ENCODE measurements at places on chromosomes 6 and 20.

GRCh38 chr6:44735630-44735963 is 348.1 kb downstream of the CDC5L start:
- DNase-seq, result no peak

GRCh38 chr6:142521791-142522190 is 220.0 kb downstream of the ADGRG6 start:
- DNase-seq, result no peak

DNA sequence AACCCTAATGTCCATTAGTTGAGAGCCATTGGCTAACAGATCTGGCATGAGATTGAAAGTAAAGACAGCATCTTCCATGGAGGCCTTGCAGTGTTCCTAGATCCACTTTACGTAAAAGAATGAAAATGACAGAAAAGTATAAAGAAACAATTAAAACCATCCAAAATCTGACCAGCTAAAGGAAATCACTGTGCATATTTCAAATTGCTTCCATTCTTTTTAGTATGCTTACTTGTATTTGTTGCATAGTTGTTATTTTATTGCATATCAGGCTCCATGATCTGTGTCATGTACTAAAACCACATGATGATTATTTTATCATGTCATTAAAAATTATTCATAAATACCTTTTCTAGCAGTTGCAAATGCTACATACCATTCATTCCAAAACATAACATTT is 67.9 kb downstream of the GCLC start:
- no peak for DNase-seq

GRCh38 chr20:45174434-45175364 is at the start of gene PI3:
Gene PI3 (plus strand): TSS chr20:45174902. CDS start chr20:45174923, 21 bp downstream.
- no peak for DNase-seq

GRCh38 chr6:64050590-64050989 is 415.0 kb downstream of the PHF3 start:
- no peak for DNase-seq

GRCh38 chr20:18527836-18528235 is 20.1 kb downstream of the SEC23B start:
- DNase-seq, result no peak

DNA sequence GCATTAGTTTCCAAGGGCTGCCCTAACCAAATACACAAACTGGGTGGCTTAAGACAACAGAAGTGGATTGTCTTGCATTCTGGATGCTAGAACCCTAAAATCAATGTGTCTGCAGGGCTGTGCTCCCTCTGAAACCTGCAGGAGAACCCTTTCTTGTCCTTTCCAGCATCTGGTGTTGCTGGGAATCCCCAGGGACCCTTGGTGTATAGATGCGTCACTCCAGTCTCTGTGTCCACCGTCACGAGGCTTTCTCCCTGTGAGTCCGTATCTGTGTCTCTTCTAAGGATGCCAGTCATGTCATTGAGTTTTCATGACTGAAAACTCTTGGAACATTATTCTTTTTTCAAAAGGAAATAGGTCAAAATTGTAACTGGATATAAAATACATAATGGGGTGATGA is 142.9 kb downstream of the RNASET2 start:
- DNase-seq, result no peak

DNA sequence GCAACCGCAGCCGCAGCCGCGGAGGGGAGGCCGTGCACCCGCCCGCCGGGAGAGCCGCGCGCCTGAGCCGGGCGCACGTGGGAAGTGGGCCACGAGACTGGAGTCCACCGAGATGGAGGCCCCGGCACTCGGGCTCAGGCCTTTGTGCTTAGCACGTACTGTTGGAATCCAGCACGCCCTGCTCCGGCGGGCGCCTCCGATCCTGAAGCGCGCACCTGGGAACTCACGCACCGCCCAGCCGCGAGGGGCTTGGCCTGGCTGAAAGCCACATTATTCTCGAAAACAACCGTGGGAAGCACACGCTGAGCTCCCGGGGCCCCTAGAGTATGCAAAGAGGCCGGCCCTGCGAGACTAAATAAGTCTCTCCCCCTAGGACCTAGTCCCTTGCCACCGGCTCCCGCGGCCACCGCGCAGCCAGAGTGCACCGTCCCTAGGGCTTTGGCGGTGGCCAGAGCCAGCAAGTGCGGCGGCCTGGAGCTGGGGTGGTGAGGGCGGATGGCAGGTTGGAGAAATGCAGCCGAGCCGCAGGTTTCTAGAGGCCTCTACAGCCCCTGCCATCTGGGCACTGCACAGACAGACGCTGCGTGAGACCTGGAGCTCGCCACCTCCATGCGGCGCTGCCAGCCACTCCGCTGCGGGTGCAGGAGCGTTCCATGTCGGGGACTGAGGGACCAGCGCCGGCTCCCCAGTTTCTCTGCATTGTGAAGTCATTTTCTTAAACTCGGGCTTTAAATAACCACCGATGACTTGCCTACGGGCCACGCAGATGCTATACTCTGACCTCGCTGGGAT is 42.0 kb upstream of the LY86 start:
- no peak for DNase-seq

GRCh38 chr6:15387118-15387517 is 141.2 kb downstream of the JARID2 start:
- DNase-seq, result no peak

- DNase-seq, result no peak
These were observed 10.2 kb downstream of the SRSF3 start for GRCh38 chr6:36604090-36605060.

- DNase-seq, result no peak
These were observed 14.8 kb upstream of the CD164 start for GRCh38 chr6:109397020-109397419.

DNA sequence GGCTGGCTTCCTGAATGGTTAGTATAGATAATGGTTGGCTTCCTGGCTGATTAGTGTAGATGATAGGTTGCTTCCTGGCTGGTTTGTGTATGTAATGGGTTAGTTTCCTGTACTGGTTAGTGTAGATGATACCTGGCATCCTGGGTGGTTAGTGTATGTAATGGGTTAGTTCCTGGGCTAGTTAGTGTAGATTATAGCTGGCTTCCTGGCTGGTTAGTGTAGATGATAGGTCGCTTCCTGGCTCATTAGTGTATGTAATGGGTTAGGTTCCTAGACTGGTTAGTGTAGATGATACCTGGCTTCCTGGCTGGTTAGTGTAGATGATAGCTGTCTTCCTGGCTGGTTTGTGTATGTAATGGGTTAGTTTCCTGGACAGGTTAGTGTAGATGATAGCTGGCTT is 200.3 kb downstream of the TAF4 start:
- no peak for DNase-seq

DNA sequence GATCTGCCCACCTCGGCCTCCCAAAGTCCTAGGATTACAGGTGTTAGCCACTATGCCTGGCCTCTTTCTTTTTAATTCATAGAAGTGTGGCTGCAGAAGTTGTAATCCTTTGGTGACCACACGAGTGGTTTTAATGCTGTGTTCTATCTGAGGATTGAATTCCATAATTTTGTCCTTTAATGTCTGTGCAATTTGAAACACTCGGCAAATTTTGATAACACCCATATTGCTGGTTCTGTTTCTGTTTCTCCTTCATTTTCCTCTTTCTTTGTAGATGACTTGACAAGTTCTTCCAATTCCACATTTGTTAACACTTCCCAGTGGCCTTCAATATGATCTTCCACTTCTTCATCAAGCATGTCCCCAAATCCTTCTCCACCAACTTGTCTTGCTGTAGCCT is 2.8 kb upstream of the CHMP4B start:
- no peak for DNase-seq

DNA sequence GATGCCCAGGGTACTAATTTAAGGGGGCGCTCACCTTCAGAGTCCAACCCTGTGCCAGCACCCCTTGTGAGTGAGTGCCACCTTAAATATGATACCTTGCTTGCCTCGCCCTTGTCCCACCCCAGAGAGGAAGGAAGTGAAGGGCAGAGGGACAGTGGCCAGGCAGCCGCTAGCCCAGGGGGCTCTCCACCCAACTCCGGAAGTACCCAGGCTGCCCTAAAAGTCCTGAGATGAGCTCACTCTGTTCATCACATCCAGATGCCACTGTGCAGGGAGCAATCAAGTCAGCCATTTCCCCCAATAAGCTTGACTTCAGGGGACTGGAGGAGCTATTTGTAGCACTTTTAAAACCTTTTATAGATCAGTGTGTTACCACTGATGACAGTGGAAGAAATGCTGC is 25.0 kb upstream of the STX16 start:
- DNase-seq, result no peak

- no peak for DNase-seq
These were observed 50.0 kb upstream of the PTPN1 start for GRCh38 chr20:50460115-50460607.

- DNase-seq, result no peak
These were observed 4.1 kb upstream of the SPAG4 start for GRCh38 chr20:35611482-35611881.

- DNase-seq, result peak; percentile 27
These were observed 40.3 kb upstream of the AHI1 start for GRCh38 chr6:135537741-135538301.

DNA sequence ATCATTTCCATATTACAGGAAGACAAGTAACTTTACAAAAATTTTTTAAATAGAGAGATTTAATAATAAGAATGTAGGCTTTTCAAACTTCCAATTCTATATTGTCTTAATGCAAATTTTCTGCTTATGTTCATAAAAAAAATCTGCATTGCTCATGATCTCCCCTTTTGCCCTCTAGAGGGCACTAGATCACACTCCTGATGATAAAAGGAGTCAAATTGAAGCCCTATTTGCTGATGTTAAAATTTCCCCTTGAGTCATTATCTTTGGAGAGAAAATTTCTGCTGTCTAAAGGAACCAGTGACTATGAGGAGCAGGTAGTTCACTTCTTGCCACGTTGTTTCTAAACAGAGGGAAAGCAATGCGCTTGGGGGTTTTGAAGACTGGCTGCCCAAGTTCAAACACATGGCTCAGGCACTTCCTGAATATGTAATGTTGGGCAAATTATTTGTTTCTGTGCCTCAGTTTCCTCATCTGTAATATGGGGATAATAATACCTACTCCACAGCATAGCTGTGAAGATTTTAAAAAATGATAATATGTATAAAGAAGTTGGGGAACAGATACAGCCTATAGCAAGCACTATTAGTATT is 874.2 kb downstream of the TFAP2A start:
- DNase-seq, result peak; percentile 23

- no peak for DNase-seq
These were observed 8.3 kb upstream of the TNXB start for GRCh38 chr6:32117461-32117860.

DNA sequence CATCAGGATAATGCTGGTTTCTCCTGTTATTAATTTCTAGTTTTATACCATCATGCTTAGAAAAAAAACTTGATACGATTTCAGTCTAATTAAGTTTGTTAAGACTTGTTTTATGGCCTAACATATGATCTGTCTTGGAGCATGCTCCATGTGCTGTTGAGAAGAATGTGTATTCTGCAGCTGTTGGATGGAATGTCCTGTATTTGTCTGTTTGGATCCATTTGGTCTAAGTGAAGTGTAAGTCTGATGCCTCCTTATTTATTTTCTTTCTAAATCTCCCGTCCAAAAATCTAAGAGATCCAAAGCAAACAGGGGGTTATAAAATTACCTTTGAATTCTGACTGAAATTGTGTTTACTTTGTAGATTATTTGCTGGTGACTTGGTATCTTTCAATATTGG is 30.0 kb upstream of the PRND start:
- DNase-seq, result no peak

DNA sequence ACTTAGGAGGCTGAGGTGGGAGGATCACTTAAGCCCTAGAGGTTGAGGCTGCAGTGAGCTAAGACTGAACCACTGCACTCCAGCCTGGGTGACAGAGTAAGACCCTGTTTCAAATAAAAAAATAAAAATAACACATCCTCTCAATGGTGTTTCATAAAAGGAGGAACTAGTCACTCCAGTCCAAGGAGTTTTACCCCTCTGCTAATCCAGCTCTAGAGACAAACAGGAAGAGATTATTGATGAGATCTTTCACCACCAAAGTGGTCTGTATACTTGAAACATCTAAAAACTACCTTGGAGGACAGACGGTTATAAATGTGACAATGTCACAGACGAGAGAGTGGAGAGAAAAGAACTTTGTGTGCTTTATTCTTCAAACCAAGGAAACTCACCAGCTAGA is 58.2 kb downstream of the PIGU start:
- DNase-seq, result no peak

GRCh38 chr20:51634257-51634656 is 91.7 kb upstream of the NFATC2 start:
- DNase-seq, result no peak

DNA sequence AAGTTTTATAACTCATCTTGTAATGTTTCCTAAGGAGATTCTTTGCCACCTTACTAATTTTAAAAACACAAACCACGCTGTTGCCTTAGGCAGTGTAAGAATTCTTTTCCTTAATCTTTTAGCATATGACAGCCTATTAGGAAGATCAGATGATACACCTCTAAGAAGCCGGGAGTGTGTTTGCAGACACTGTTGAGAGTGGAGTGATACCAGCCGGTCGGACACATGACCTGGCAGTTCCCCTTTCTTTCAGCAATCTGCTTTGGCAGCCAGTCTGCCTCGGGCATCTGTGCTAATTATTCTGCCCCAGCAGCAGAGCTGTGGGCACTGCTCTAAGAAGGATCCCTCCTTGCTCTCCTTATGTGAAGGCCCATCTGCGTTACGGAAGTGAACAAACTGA is 50.9 kb downstream of the PLCB4 start:
- no peak for DNase-seq

DNA sequence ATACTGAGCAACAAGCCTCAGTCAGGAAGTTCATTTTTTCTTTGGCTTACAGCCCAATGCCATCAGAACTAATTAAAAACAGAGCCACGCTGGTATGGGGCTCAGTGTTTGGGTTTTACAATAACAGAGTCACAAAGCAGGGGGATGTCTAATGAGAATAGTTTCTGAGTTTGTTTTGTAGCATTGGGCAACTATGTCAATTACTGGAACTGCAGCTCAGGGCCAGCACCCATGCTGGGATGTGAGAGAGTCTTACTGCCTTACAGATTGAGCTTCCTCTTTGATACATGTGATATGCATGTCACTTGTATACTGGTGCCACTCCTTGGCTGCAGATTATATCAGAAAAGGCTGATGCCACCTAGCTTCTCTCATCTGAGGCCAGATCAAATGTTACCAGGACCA is 117.6 kb downstream of the TFAP2B start:
- DNase-seq, result no peak

GRCh38 chr6:2429460-2429859 is 184.1 kb upstream of the GMDS start:
- DNase-seq, result no peak

- no peak for DNase-seq
These were observed 374.3 kb downstream of the LMBRD1 start for GRCh38 chr6:69422475-69422874.

All from activated CD4-positive, alpha-beta T cell treated with anti-CD3 and anti-CD28 coated beads, Interleukin-2, amount 10 ng/mL, durations not matched to agents 7 days and 5 days (primary cell).